ENCODE measurements at places on chromosomes 11 and 22.

DNA sequence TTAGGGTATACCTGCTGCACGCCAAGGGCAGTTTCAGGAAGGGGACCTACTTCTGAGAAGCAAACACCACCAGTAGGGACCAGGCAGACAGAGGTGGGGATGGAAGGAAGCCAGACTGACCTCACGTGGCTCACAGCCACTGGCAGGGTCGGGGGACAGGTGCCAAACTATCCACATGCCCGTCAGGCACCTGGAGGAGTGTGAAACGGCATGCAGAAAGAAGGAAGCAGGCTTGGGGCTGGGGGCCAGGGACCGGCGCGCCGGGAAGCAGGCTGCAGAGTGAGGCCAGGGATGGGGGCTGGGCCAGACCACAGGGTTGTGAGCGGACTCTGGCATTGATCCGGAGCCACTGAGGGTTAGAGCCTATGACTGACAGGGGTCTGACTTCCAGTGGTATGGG lies 47.5 kb downstream of the CDKN1C start:
- DNase-seq = no peak

GRCh38 chr11:62145261-62145871 lies 21.6 kb downstream of the INCENP start:
- DNase-seq = no peak

DNA sequence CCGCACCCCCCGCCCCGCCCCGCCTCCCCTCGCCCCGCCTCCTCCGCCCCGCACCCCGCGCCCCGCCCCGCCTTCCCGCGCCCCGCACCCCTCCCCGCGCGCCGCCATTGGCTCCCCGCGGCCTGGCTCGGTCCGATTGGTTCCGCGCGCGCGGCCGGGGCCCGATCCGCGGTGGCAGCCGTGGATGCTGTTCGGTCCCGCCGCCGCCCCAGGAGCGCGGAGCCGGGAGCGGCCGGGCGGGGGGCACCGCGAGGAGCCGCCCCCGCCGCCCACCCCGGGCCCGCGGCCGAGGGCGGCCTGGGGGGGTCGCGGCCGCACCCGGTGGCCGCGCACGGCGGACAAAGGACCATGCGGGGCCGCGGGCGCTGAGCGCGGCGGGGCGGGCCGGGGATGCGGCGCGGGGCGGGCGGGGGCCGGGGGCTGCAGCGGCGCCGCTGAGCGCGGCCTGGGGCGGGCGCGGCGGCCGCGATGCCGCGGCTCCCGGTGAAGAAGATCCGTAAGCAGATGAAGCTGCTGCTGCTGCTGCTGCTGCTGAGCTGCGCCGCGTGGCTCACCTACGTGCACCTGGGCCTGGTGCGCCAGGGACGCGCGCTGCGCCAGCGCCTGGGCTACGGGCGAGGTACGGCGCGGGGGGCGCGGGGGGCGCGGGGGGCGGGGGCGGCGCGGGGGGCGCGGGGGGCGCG lies at the start of gene B4GALNT4:
Gene B4GALNT4 (plus strand): TSS at position 164 of the 683 bp plus-strand sequence. CDS start 305 bp downstream, at position 469.
- no peak for DNase-seq

DNA sequence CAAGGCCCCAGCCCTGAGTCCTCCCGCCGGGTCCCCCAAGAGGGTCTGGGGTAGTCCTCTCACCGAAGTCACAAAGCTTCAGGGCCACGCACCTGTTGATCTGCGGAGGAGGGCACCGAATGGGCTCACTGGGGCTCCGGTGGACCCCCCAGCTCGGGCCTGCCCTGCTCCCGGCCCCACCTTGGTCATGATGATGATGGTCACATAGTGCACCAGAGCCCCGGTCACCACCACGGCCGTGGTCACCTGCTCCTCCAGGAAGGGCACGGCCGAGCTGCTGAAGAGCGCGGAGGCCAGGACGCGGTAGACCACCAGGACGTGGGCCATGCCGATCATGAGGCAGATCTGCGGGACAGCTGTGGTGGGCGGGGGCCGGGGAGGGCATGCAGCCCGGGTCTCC lies 13.5 kb upstream of the SIGIRR start:
- no peak for DNase-seq

DNA sequence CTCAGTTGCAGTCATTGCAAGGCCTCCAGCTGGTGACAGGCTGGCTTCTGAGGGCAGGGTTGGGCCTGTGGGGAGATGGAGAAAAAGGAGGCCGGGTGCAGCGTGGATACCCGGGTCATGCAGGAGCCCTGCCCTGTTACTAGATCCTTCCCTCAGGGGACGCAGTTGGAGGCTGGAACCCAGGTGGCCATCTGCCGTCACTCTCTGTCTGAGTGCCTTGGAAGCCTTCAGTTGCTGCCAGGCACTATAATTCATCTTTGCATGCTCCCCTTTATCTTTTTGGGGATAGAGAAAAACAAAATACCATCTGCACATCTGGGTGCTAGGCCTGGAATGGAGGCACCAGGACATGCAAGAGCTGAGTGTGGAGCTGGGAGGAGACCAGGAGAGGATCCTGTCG lies 82.7 kb downstream of the TP53I11 start:
- DNase-seq = no peak

DNA sequence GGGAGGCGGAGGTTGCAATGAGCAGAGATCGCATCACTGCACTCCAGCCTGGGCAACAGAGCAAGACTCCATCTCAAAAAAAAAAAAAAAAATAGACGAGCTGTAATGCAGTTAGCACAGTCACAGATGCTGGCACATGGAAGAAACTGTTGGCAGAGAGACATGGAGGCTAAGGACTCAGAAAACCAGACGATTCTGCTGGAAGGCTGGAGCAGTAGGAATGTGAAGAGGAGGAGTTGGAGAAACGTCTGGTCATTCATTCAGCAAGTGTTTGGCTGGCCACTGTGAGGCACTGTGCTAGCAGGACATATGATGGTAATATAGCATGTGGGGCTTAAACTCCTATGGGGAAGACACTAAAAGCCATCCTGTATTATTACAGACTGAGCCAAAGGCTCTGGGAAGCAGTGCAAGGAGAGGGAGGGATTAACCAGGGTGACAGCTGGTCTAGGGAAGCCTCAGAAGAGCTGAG lies 5.0 kb downstream of the UQCR10 start:
- no peak for DNase-seq

- no peak for DNase-seq
These were observed 566 bp downstream of the DDB1 start for GRCh38 chr11:61332281-61332796.

DNA sequence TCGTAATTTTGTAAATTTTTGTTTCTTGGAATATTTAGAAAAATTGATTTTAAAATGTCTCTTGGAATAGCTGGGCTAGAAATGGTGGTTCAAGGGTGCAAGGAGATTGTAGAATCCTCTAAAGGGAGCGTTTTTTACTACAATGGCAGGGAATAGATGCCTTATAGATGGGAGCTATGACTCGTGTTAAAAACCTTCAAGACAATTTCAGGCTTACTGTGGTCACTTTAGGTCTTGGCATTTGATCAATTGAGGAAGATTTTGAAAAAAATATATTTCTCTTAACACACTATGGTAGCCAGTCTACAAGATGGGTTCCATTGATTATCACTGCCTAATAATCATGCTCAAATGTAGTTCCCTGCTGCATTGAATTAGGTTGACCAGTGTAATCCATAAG lies 25.0 kb downstream of the METTL15 start:
- DNase-seq = no peak

DNA sequence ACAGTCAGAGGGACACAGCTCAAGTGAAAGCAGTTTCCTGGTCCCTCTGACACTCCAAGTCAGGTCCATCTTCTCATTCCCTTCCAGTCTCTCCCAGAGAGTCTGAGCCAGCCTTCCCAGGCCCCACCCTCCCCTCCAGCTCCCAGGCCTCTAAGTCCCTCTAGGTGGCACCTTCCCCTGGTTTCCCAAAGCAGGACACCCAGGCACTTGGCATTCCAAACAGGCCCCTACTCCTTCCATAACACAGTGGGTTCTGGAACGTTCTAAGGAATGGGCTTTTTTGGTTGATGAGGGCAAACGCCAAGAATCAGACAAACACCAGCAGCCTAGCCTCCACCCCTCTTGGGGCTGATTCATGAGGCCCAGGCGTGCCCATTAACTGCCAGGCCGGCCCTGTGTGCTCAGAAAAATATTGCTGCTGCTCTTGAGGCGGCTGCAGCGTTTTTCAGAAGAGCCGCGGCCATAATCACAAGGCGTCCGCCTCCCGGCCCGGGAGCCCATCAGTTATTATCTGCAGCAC lies 418.7 kb downstream of the SOX6 start:
- DNase-seq = no peak

- no peak for DNase-seq
These were observed 573.7 kb upstream of the ANO3 start for GRCh38 chr11:25758145-25758661.

DNA sequence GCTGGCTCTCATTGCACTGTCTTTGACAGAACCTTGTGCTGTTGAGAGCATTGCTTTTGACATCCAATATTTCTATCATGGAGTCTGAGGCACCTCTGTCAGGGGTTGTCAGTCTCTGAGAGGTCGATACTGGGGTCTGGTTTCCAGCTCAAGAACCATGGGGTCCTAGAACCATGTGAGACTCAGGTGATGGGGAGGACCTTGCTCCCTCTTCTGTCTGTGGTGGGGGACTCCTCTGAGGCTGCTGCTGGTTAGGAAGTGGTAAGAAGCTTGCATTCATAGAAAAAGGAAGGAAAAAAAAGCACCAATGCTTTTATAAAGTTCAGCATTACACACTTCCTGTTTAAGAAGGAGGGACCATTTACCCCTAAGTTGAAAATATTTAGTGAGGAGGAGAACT lies 91.8 kb upstream of the CD44 start:
- no peak for DNase-seq

- no peak for DNase-seq
These were observed 77.0 kb upstream of the FGF3 start for GRCh38 chr11:69896250-69896649.

DNA sequence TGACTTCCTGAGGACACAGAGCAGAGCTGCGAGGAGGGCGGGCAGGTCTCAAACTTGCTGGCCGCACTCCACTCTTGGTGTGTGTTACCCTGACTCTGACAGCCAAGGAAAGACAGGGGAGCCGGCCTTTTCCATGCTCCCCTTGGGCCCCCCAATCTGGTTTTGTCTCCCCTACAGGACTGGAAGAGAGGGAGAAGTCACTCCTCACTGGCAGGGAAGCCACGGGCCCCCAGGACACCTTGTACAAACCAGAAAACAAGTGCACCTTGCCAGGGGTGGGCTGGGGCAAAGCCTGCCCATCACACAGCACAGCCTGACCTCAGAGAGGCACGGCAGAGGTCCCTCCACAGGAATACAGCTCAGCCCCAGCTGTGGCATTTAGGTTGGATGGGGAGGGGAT lies 20.2 kb downstream of the CBX7 start:
- DNase-seq = no peak

GRCh38 chr11:120908461-120909181 lies 115.3 kb upstream of the TBCEL start:
- no peak for DNase-seq

DNA sequence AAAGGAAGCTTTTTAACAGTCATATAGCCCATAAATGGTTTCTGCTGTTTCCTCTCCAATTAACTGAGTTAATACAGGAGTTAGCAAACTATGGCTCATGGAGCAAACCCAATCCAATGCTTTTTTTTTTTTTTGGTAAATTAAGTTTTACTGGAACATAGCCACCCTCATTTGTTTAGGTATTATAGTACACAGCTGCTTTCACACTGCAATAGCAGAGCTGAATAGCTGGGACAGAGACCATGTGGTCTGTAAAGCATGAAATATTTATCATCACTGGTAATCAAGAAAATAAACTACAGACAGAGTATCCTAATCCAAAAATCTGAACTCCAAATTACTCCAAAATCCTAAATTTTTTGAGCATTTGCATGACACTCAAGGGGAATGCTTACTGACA lies 53.7 kb downstream of the RDX start:
- no peak for DNase-seq

GRCh38 chr11:115290893-115291292 lies 213.3 kb downstream of the CADM1 start:
- no peak for DNase-seq

DNA sequence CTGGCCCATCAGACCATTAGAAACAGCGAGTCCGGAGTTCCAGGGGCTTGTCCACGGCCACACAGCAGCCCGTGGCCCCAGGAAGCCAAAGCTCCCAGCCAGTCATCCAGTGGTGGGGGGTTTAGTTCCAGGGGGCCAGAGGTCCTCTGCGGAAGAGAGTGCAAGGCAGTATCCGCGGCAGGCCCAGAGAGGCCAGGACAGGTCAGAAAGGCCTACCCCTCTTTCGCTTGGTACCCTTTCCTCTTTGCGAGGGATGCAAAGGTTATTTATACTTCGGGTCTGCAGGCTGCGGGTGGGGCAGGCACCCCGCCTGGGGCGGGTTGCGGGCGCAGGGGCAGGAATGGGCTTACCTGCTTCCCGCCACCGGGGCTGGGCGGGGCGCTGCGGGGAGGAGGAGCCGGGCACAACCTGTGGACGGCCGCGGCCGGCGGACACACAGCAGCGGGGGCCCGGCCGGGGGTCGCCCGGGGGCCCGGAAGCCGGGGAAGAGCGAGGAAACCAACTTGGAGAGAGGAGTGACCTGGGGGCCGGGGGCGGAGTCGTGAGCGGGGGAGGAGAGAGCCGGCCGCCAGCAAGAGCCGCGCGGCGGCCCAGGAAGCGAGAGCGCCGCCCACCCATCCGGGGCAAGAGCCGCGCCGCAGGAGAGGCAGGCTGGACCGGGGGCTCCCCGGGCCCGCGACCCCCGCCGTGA lies at the start of gene SH3BP1:
Gene SH3BP1 (plus strand): TSS at position 600 of the 691 bp plus-strand sequence. CDS start 119 bp downstream, outside the sequence.
- DNase-seq = no peak

GRCh38 chr22:27405672-27406388 lies 395.7 kb downstream of the MN1 start:
- no peak for DNase-seq

DNA sequence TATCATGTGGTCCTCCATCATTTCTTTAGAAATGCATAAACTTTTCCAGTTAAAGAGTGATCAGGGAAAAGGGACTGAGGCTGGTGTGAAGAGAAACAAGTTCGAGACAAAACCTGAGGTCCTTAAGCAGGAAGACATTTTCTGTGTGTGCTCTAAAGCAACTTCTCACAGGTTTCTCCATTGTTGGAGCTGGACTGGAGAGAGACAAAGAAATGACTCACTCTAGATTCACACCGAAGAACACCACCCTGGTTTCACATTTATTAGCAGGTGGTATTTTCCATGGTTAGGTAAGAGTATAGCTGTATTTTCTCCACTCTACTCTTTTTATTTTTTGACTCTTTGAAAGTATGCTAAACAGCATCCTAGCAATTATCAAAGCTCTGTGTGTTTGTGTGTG lies 736.4 kb downstream of the KCNA4 start:
- no peak for DNase-seq

GRCh38 chr22:45842291-45842991 lies 134.5 kb downstream of the WNT7B start:
- no peak for DNase-seq

GRCh38 chr11:117851852-117852251 lies 24.6 kb downstream of the FXYD6 start:
- no peak for DNase-seq

Measured in thymus (tissue), 14 donors.